ENCODE measurements at places on chromosomes 3 and 15. TPM values are rescaled to one million over a fixed set of nuclear protein-coding genes. Genes with fewer than 3 reads are reported as not detected.

P2RY14 gene
- 0.25 TPM for total RNA-seq

DAZL gene
- not detected for total RNA-seq

DNA sequence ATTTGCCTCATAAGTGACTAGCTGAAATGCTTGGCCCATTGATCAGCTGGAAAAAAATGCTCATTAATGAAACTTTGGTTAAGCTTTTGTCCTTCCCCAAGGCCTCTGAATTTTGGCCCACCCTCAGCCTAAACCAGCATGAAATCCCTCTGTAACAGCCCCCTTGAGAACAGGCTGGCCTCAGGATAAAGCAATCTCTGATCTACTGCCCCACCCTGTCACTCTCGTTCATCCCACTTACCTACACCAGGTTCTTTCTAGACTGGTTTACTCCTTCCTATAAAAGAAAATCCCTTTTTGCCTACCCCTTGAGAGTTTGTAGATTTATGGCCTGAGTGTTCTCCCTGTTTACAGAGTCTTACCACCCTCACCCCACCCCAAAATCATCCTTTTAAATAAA, 3.4 kb upstream of the AEN start:
- DNase-seq, result no peak

DNA sequence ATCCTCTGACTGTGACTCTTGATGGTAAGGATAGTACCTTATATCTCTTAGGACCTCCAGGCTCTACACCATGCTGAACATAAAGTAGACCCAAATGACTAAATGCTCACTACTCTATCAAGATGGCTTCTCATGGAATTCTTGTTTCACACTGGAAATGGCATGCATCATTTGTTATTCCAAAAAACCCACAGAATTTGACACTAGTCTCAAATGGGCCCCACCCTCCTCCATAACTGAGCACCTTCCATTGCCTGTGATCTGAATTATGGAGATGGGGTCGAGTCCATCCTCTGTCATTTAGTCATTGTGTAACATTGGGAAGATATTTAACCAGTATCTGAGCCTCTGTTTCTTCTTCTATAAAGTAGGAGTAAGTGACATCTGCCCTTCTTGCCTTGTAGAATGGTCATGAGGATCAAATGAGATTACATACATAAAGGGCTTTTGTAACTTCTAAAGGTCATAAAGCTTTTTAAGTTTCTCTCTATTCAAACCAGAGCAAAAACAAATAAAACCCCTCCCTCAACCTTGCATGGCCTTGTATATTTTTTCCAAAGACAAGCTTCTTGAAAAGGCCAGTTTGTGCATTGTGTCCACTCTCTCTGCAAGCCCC, 57.0 kb upstream of the PTX3 start:
- no peak for DNase-seq

- peak; percentile 38 for DNase-seq
Measured at GRCh38 chr15:66703540-66703941, 1.5 kb downstream of the SMAD6 start.

- DNase-seq, result no peak
Measured at GRCh38 chr3:43699864-43700263, 9.1 kb downstream of the ABHD5 start.

DNA sequence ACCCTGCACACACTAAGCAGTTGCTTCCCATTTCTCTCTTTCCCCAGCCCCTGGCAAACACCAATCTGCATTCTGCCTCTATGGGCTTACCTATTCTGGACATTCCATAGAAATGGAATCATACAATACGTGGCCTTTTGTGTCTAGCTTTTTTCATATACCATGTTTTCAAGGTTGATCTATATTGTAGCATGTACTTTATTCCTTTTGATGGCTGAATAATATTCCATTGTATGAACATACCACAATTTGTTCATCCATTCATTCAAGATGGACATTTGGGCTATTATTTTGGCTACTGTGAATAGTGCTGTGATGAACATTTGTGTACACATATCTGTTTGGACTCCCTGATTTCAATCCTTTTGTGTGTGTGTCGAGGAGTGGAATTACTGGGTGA, 18.1 kb upstream of the ADAMTS9 start:
- no peak for DNase-seq

All from natural killer cell (primary cell).